ENCODE measurements at places on chromosomes 3 and 15.

GRCh38 chr3:41932464-41932863, 29.4 kb downstream of the ULK4 start:
- no peak for DNase-seq

DNA sequence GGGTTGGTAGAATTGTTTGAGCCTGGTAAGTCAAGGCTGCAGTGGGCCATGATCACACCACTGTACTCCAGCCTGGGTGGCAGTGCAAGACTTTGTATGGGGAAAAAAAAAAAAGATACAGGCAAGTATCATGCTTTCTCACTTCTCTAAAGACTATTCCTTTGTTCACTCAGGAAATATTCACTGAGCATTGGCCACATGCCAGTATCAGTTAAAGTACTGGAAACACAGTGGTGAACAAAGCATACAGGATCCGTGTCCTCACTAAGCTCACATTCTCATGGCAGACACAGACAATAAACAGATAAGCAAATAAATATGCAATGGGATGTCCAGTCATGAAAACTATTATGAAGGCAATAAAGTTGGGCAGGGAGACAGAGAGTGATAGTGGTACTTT, 5.1 kb upstream of the MTHFS start:
- no peak for DNase-seq

DNA sequence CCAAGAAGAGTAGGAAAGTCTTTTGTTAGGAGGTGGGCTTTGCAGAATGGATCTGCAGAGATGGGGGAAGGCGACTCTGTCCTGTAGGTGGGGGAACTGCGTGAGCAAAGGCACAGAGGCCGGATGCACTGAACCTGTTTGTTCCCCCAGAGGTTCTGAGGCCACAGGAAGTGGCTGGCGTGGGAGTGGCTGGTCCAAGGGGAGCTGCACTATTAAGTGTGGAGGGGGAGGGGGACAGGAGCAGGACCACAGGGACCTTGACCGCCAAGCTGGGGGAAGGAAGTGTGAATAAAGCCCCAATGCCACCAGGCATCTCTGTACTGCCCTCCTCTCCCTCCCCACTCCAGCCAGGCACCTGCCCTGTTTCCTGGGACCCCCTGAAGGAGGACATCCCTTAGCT, 51.8 kb downstream of the CYP11A1 start:
- no peak for DNase-seq

DNA sequence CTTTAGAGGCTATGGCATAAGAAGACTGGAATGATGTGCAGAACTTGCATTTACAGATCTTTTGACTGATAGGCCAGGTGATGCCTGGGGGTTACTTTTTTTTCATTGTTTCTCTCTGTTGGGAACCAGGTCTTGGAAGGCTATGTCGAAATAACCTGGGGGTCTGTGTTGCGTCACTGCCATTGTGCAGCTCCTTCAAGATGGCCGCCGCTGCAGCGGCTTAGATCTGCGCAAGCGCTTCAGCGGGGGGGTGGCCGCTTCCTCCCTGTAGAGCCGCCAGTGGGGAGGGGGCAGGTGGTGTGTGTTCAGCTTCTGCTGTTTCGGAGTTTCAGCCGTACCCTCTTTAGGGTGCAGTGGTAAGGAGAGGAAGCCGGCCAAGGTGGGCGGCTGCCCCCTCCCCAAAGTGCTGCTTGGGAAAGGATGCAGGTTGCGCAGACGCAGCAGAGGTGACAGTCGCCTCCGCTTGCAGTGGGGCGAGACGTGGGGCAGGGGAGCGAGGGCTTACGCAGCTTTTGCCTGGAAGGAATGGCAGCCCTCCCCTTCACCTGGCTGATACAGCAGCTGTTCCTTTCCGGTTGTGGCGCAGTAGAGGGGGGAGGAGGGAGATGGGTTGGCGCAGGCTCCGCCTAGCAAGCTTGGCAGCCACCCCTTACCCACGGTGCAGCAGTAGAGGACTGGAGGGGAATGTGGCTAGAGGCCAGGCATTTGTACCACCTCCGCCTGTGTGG, 1.5 kb downstream of the SNRPN start:
- DNase-seq, result peak; percentile 64

DNA sequence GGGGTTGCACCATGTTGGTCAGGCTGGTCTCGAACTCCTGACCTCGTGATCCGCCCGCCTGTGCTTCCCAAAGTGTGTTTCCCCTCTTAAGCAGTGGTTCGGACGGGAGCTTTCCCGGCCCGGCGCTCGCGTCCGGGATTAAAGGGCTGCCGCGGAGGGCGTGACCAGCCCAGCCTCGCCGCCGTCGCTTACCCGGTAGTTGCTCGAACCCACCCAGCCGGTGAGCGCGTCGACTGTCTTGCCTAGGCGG, 513 bp downstream of the CLASP2 start:
- peak; percentile 51 for DNase-seq

DNA sequence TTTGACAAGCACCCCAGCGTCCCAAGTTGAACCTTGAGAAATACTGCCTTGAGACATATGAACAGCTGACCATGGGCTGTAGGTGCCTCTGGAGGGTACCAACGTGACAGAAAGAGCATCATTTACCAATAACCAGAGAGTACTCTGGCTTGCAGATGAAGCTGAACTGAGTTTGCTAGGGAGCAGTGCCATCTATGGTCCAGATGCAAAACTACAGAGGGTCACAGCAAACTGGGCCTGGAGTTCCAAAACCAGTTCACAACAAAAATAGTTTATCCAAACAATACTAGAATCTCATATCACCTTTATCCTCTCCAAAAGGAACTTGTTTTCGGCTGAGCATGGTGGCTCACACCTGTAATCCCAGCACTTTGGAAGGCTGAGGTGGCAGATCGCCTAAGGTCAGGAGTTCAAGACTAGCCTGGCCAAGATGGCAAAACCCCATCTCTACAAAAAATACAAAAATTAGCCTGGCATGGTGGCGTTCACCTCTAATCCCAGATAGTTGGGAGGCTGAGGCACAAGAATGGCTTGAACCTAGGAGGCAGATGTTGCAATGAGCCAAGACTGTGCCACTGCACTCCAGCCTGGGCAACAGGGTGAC, 69.3 kb downstream of the CHAC1 start:
- DNase-seq, result peak; percentile 2

DNA sequence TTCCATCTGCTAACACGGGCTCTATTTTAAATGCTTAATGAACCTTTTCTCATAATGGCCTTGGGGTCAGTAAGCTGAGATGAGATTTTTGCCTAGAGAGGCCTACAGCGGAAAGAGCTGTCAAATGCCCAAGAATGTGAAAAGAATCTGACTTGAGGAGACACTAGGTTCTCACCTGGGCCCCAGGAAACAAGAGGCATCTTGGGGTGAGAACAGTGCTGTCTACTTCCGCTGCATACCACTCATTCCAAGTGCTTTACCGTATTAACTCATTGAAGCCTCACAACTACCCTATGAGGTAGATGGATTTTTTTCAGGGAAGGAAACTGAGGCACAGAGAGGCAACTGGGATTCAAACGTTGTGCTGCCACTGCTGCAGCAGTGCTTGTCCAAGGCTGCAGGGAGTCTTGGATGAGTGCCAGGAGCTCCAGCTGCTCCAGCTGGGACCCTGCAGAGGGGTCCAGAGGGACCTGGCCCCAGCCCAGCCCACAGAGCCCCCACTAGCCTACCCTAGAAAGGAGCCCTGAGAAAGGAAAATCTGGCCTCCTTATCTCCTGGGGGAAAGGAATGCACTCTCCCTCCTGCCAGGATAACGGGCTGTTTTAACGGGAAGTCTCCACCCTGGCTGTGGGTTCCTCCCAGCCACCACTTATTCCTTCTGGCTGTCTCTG, 68.4 kb downstream of the SLC12A8 start:
- DNase-seq, result no peak

- DNase-seq, result no peak
Observed at GRCh38 chr3:37626736-37627565, 234.7 kb upstream of the CTDSPL start.

Measured in activated T-cell treated with anti-CD3 and anti-CD28 coated beads for 48 hours (primary cell).